ENCODE measurements at places on chromosomes 13 and 19.
A peak's percentile ranks its signal among the peaks of the same experiment; 100 is the strongest.

DNA sequence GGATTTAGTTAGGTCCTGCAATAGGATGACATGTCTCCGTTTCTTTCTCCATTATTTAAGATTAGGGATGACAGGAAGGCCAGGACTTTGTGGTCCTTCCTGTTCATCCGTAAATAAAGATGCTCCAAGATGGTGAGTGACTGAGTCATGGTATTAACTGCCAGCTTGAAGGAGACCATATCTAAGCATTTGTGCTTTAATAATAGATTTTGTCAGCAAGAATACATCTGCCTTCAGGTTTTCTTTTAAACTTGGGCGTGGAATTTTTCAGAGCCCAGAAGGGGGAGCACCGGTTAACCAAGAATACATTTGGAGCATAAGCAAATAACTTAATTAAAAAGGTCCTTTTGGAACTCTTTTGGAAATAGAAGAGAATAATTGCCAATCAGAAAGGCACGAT, 68.2 kb downstream of the ARHGAP35 start:
- no peak for DNase-seq

DNA sequence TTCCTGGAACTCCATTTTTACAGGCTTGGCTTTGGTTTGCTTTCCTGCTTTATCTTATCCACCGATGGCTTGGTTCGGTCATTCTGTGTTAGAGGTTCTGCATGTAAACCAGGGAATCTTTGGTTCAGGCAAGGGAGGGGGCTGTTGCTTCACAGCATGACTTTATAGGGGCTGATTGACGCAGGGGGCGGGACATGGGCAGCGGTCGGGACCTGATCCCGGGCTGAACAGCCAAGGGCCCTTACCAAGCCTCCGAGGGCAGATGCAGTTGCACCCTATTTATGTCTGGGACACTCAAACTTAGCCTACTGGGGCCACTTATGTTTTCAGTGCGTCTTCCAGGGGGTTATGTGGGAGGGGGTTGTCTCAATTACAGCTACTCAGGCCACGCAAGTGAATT, 312.4 kb downstream of the ZNF536 start:
- no peak for DNase-seq

GRCh38 chr13:50171590-50172282, 156.5 kb downstream of the KCNRG start:
- DNase-seq = no peak

DNA sequence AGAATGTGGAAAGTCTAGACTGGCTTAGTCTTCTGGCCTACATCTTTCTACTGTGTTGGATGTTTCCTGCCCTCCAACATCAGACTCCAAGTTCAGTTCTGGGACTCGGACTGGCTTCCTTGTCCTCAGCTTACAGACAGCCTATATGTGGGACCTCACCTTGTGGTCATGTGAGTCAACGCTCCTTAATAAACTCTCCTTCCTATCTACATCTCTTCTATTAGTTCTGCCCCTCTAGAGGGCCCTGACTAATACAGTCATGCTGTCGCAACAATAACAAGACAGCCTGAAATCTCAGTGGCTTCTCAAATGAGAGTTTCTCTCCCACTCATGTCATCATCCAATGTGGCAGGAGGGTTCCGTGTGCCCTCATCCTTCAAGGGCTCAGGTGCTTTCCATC, 347.8 kb downstream of the MZT1 start:
- DNase-seq = no peak

DNA sequence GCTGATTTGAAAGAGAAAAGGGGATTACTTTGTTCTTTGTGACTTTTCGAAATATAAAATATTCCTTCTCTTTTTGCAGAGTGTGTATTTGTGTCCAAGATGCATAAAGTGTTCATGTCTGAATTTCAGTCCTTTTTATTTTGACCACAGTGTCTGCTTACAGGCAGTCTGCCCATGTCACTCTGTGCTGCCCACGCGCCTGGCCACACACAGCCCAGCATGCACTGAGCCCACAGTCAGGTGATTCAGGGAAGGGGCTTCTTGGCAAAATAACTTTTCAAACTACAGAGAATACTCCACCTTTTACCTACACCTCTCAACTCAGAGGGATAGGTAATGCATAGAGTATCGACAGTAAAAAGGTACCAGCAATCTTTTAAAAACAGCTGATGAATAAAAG, 142.5 kb upstream of the TRPC4 start:
- DNase-seq = peak; percentile 8

DNA sequence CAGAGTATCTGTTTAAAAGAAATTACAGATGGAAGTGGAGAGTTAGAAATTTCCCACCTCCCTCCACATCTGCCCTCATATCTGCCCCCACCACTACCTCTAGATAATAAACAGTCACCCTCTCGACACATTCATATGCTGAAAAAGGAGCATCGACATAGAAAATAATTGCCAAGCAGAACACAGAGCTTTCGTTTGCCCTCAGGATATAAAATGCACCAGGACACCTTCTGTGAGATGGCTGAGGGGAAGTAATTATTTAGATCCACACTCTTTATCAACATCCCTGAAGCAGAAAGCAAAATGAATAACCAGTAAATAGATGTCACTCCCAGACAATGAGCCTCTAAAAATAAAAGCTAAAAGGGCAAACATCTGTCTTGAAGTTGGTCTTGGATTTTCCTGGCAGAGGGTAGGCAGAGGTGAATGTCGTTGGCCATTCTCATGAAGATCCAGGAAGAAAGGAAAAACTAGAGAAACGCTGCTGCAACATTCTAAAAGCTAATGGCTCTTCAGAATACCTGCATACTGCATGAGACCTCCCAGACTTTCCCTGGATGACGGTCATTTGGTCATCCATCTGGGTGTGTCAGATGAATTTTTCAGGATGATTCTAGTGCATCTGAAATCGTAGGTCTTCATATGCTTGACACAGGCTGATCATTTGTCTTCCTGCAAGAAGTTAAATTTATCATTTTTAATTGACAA, 527.5 kb downstream of the RFC3 start:
- no peak for DNase-seq

DNA sequence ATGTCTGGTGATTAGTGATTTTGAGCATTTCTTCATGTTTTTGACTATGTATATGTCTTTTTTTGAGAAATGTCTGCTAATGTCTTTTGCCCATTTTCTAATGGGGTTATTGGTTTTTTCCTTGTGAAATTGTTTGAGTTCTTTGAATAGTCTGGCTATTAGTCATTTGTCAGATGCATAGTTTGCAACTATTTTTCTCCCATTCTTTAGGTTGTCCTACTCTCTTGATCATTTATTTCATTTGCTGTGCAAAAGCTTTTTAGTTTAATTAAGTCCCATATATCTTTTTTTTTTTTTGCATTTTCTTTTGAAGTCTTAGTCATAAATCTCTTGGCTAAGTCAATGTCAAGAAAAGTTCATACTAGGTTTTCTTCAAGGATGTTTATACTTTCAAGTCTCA, 449.8 kb downstream of the DACH1 start:
- DNase-seq = no peak

DNA sequence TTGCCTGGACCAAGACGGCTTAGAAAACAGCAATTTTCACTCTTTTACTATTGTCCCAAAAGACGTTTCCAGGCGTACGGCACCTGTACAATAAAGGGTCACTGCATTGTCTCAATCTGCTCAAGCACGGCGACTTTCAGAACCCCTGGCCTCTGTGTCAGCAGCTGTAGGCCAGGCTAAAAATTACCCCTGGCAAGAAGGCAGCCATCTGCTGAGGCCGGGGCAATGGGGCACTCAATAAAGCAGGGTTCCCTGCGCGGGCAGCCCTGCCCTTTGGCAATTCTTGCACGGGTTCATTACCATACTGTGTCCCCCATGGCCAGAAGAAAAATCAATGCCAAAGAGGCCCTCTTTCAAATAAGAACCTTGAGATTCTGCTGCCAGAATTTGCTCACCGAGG, 52.1 kb downstream of the STK24 start:
- DNase-seq = no peak

DNA sequence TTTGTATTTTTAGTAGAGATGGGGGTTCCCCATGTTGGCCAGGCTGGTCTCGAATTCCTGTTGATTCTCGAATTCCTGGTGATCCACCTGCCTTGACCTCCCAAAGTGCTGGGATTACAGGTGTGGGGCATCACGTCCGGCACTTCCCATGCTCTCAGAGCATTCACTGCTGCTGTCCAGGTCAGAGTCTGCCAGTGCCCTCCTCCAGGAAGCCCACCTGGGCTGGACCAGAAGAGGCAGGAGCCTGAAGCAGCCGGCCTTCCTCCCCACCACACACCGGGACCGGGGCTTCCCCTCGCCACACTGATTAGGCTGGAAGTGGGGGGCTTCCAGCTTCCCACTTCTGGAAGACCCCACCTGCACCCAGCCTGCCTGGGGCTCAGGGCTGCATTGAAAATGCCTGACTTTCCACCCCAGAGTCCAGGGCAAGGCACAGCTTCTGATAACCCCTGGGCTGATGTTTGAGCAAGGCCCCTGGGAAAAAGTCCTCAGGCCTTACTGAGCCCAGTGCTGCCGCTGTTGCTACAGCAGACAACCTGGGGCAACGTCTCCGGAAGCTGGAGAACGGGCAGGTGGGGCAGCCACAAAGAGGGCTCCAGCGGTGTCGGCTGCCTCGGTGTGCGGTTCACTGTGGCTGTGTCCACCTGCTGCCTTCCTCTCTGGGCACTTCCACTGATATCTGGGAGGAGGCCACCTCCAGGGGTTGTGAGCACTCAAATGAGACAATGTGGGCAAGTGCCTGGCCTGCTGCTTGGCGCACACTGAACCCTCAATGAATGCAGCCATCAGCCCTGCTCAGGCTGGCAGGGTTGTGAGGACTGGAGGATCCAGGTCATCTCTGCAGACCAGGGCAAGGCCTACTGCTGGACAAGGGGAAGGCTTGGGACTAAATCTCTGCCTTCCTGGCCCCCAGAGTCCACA, 22.6 kb downstream of the CEBPA start:
- DNase-seq = no peak

- DNase-seq = peak; percentile 12
Measured at GRCh38 chr19:44742330-44743061, 6.0 kb upstream of the BCL3 start.

DNA sequence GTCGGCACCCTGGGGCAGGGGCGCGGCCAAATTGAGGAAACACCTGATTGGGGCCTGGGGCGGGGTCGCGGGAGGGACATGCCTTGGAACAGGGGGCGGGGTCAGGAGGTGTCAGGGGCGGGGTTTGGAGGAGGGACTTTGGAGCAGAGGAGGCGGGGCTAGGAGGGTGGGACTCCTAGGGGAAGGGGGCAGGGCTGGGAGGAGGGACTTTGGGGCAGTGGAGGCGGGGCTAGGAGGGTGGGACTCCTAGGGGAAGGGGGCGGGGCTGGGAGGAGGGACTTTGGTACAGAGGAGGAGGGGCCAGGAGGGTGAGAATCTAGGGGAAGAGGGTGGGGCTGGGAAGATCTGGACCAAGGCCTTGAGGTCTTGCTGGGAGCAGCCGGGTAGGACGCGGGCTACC, 21.9 kb downstream of the GRIN2D start:
- DNase-seq = peak; percentile 84

DNA sequence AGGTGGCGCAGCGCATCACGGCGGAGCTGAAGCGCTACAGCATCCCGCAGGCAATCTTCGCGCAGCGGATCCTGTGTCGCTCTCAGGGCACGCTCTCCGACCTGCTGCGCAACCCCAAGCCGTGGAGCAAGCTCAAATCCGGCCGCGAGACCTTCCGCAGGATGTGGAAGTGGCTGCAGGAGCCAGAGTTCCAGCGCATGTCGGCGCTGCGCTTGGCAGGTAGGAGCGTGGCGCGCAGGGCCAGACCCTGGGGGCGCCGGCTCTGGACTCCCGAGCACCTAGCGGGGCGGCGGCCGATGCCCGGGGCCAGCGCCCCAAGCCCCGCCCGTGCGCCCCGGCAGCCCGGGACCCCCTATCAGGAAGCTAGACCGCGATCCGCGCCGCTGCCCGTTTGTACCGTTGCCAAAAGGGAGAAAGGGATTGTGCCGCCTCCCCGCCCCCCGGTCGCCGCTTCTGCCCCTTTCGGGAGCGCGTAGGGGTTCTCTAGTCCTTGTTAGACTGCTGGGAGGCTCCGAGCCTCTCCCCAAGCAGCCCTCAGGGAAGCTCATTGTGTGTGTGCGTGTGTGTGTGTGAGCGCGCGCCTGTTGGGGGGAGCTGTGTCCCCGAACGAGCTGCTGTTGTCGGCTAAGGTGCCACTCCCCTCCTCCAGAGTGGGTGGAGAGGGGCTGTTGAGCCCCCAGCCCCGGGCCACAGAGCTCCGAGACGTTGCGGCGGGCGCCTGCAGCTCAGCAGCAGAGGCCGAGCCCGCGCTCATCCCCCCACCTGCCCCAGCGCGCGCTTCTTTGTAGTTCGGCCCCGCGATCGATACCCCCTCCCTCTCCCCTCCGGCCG, 1.5 kb downstream of the ONECUT3 start:
- DNase-seq = no peak

GRCh38 chr13:112819816-112820215, 130.0 kb downstream of the ATP11A start:
- DNase-seq = no peak

DNA sequence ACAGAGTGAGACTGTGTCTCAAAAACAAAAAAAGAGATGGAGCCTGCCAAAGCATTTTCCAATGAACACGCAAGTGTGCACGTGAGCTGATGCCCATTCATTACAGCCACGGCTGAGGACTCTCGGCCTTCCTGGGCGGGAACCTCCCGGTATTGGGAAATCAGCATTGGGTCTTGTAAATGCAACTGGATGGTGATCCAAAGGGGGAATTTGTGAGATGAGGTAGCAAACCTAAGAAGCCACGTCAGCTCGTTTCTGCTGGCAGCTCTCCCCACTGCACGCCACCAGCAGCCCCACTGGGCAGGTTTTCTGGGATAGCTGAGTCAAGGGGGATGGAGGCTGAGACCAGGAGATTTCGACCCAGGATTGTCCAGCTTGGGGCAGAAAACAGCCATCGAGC, 11.5 kb downstream of the C13orf46 start:
- DNase-seq = no peak

GRCh38 chr19:18417250-18418028, 1.8 kb upstream of the SSBP4 start:
- DNase-seq = peak; percentile 80

DNA sequence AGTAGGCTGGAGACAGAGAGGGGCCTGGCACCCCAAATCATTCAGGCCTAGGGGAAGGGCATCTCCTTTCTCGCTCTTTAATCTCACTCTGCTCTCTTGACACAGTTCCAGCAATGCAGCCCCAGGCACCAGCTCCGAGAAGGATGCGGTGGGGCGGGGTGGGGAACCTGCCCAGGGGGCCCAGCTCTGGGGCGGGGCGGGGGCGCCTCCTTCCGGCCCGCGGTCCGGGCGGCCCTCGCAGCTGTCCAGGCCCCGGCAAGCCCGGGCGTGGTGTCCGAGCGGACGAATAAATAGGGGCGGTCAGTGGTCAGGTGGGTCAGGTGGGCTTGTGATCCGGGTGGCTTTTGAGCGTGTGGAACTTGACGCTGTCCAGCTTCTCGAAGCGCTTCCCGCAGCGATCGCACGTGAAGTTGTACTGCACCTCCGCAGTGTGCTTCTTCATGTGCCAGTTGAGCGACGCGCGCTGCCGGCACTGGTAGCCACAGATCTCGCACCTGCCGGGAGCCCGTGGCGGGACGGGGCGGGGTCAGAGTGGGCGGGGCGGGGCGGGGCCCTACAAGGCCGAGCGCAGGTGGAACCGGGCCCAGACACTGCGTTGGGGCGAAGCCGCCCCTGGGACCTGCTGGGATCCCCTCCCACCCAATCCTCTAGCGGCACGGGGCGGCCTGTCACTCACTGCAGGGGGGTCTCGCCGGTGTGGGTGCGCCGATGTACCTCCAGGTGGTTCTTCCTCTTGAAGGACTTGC, 2.7 kb upstream of the ELAVL3 start:
- peak; percentile 31 for DNase-seq

All from D341Med (cell line).